ENCODE measurements at places on chromosomes 5 and 9. TPM values are rescaled to one million over a fixed set of nuclear protein-coding genes. Genes with fewer than 3 reads are reported as not detected.

The NLN gene
- total RNA-seq: 42.5 TPM

The PAX5 gene
- 0.95 TPM for total RNA-seq

The ARHGEF28 gene
- total RNA-seq: 0.05 TPM

The PCDHB14 gene
- total RNA-seq: not detected

The PCDHA12 gene
- total RNA-seq: not detected

The MLANA gene
- not detected for total RNA-seq

The NEURL1B gene
- 0.18 TPM for total RNA-seq

The LRRC19 gene
- not detected for total RNA-seq

The LEAP2 gene
- total RNA-seq: 3.0 TPM

The FOXD4L3 gene
- total RNA-seq: 0.14 TPM

DNA sequence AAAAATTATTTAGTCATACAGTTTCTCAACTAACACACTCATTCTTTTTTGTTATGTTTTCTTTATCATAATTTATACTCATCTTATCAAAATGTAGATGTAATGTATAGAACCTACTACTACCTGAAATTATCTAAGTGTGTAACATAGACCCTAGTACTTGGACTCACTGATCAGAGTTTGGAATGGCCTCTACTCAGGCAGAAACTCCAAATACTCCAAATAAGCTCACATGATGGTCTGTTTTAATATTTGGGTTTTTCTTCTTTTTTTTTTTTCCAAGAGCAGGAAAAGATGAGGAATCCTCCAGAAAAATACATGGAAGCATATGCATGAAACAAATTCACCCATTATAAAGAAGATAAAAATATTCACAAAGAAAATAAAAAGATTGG, 126.3 kb downstream of the PDE4D start:
- no peak for DNase-seq

- no peak for DNase-seq
Observed at GRCh38 chr5:1501372-1502045, 22.3 kb downstream of the LPCAT1 start.

- no peak for DNase-seq
Observed at GRCh38 chr9:23492126-23493002, 333.7 kb downstream of the ELAVL2 start.

GRCh38 chr9:70971723-70972122, 149.7 kb downstream of the TRPM3 start:
- no peak for DNase-seq

DNA sequence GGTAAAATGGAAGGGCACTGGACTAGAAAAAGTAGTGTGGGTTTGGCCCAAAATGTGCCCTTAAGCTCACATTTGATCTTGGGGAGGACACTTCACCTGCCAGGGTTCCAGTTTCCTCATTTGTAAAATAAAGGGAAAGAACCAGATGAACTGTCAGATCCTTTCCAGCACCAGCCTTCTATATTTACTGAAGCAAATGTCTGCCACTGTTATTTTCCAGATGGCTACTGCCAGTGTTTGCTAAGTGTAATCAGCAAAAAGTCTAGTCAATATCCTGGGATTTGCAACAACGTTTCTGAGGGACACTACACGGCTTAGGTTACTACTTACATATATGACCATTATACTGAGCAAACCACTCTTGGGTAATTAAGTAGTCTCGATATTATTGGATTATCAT, 340.3 kb downstream of the KCNN2 start:
- no peak for DNase-seq

DNA sequence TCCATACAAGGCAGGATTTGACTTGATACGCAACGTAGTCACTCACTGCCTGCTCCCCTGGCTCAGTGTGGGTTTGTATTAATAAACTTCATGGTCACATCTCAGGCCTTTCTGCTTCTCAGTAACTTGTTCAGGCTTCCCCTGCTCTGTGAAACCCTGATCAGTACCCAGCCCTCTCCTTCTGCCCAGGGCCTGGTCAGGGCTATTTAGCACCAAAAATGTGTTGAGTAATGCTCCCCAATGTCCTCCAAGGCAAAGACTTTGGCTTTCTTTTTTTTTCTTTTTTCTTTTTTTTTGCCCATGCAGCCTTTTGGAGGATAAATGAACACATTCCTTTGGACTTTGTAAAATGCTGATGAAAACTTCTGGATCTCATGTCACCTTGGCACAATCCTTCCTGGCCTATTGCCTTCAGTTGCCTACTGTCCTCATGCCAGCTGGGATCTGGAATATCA, 399.2 kb upstream of the KLF4 start:
- DNase-seq: no peak

DNA sequence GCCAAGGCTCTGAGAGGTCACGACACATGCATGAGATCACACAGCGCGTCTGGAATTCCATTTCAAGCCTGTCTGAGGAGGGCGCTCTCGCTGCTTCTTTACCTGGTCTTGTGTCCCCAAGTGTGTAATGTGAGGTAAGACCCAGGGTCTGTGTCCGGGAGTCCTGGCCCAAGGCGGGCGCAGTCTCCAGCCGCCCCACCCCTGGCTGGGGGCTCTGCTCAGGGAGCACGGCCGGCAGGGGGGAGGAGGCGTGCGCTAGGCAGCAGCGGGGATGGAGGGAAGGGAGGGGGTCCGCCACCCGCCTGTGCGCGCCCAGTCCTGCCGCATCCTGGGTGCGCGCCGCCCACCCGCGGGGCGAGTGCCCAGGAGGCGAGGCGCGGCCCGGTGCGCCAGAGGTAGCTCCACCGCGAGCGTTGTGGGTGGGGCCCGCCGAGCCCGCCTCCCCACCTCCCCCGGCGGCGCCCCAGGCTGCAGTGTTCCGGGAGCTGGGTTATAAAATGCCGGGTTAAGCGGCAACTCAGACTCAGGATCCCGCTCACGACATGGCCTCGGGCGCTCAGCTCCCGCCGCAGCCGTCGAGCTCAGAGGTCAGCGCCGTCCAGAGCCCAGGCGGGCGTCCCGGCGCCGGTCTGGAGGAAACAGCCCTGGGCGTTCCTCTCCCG, at the start of gene CCNI2:
CCNI2 (plus strand) TSS at position 473 of the 662 bp plus-strand sequence; CDS start at position 543, 70 bp downstream.
- peak; percentile 79 for DNase-seq

- DNase-seq: peak; percentile 18
Observed at GRCh38 chr9:2242831-2243330, 227.7 kb downstream of the SMARCA2 start.

DNA sequence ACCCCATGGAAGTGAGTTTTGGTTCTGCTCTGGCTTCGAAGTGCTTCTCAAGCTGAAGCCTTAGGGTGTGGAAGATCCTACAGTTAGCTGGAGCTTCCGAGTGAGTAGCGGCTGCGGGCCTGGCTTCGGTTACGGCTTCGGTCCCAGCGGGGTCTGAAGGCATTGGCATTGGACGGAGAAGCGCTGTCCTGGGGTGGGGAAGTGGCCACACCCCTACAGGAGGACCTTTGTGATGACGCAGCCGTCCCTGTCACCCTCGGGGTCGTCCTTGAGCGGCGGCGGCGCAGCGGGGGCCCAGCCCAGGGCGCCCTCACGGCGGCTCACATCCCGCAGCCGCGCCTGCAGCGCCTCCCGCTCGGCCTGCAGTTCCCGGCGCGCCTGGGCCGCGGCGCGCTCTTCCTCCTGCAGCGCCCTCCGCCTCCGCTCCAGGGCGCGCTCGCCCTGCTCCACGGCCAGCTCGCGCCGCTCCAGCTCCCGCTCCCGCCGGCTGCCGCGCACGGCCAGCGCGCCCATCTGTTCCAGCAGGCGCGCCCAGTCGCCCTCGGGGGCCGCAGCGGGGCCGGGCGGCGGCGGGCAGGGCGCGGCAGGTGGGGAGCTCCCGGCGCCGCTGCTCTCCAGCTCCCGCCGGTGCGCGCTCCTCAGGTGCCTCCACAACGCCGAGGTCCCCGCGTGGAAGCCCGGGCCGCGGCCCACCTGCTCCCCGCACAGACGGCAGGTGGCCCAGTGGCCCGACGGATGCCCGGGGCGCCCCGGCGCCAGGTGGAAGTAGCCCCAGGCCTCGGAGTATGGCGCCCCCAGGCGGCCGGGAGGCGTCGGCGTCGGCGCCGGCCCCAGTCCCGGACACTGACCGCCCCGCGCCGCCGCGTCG, 9.9 kb downstream of the ZBED3 start:
- peak; percentile 70 for DNase-seq

GRCh38 chr9:86940774-86941173, 6.5 kb downstream of the GAS1 start:
- DNase-seq: no peak

- DNase-seq: no peak
Observed at GRCh38 chr9:120914953-120915352, 11.6 kb downstream of the TRAF1 start.

- DNase-seq: no peak
Observed at GRCh38 chr5:105397749-105398148, 1835.2 kb upstream of the NUDT12 start.

DNA sequence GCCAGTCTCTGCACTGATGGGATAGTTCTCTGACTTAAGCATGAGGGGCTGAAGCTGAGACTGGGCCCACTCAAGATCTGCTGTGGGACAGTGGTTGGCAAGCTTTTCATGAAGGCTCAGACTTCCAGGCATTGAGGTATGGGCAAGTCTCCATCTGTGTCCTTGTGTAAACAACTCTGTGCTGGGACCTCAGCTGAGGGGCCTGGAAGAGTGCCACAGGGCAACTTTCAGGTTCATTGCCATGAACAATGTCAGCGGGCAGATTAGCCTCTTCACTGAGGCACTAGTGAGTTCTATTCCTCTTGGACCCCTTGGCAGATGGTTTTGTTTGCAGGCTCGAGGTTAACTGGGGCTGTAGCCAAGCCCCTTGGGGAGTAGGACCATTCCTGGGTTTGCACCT, 127.1 kb downstream of the MRPS30 start:
- DNase-seq: no peak

DNA sequence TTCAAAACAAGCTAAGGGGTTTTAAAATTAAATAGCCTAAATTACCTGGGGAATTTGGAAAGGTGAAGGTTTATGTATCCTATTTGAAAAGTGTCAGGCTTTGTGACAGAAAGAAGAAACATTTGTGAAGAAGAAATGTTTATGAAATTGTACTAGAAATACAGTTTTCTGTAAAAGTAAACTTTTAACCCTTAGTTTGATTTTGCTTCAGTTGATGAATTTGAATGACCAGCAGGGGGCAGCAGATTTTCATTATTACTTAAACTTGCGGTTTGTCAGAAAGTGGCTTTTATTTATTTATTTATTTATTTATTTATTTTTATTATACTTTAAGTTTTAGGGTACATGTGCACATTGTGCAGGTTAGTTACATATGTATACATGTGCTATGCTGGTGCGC, 58.1 kb downstream of the NNT start:
- DNase-seq: peak; percentile 44

- no peak for DNase-seq
Observed at GRCh38 chr5:101067429-101067828, 164.3 kb upstream of the ST8SIA4 start.

GRCh38 chr5:147170603-147171002, 64.2 kb upstream of the STK32A start:
- no peak for DNase-seq

DNA sequence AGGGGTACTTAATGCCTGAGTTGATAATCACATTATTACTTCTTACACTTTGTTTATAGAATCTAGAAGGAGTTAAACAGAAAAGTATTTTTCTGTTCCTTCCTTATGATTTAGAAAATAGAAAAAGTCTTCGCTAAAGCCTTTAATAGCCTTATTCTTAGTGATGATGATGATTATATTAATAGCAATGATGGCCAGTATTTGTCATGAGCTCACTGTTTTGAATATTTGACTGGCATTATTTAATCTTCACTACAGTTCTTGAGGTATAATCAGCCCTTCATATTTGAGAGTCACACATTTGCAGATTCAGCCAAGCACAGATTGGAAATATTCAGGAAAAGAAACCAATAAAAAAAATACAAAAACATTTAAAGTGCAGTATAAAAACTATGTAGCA, 23.3 kb downstream of the NIPBL start:
- DNase-seq: no peak

DNA sequence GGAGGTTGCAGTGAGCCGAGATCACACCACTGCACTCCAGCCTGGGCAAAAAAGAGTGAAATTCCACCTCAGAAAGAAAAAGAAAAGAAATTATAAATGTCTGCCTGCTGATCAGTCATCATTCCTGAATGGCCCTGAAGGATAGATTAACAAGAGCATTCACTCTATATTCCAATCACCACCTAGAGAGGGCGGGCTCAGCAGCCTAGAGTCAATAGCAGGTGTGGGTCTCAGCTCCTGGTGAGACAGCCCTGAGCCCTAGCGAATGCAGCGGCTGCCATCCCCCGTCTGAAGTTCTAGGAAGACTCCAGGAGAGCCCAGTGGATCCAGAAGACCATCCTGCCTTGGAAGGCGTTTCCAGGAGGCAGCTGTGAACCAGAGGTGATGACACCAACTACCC, 12.0 kb downstream of the FBP1 start:
- DNase-seq: no peak

GRCh38 chr5:73303148-73304079, 130.4 kb downstream of the TMEM174 start:
- no peak for DNase-seq

DNA sequence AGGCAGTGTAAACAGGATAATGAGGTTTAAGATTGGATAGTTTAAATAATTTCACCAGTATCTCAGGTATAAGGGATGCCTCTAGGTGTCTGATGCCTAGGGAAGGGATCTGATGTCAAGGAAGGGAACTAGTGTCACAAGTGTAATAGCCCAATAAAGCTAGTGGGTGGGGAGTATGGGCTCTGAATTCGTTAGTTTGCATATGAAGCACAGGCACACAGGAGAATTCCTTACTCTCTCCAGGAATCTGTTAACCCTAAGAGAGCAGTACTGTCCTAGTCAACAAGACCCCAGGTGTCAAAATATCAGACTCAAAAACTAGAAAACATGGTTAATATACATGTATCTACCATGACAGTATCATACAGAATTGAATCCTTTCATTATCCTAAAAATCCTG, 352.5 kb upstream of the CYLC2 start:
- no peak for DNase-seq

DNA sequence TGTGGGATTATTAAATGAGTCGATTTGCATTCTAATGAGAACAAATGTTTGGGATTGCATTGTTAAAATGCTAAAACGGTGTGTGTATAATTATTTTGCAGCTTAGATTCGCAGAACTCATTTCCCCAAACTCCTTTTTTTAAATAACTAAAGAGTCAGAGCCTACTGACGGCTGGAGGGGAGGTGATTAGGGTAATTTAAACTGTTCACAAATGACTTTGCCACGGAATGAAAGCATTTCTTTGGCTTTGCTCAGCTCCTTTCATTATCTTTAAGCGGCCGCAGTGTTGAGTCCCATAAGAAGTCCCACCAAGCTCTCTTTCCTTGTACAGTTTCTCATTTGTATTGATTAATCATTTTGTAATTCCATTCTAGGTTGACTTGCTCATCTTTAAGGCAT, 1632.8 kb downstream of the MAT2B start:
- no peak for DNase-seq

DNA sequence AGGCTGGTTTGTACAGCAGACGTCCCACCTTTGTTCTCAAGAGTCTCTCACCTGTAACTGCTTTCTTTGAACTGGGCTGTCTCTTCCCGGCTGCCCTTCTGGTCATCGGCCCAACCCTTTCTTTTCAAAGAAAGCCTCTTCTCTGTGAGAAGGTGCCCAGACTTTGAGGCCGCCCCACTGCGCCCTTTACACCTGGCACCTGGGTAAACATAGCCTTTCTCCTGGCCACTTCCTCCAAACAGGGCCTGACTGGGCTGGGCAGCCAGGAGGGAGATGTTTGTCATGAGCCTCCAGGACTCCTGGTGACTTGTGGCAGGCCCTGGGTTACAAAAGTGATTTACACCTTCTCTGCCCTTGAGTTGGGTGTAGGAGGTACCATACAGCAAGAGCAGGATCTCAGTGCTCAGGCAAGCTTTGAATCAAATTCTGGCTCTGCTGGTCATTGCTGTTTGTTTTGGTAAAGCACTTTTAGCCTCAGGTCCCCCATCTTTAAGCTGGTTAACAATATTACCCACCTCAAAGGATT, 127.2 kb upstream of the CXCL14 start:
- DNase-seq: no peak

- no peak for DNase-seq
Observed at GRCh38 chr9:83642793-83643192, 19.9 kb downstream of the IDNK start.

- DNase-seq: no peak
Observed at GRCh38 chr9:69574057-69574456, 98.1 kb downstream of the APBA1 start.

Data from activated CD8-positive, alpha-beta T cell treated with anti-CD3 and anti-CD28 coated beads for 36 hours (primary cell).